Activated T-helper 1 cell treated with anti-CD3 and anti-CD28 coated beads, Interleukin-12 subunit alpha, Interleukin-12 subunit beta, Interleukin-2, Interleukin-4 antibody, amounts not matched to agents 30 ng/mL and 10 ng/mL and 1 ng/mL, durations not matched to agents 14 hours and 24 hours and 36 hours (primary cell): ENCODE measurements at places on chromosomes 1 and 21.
A peak's percentile ranks its signal among the peaks of the same experiment; 100 is the strongest.

GRCh38 chr1:204498981-204499380, 4.4 kb upstream of the PIK3C2B start:
- DNase-seq = no peak

- DNase-seq = no peak
These were observed 182.2 kb upstream of the DUSP10 start for GRCh38 chr1:221923929-221924598.

DNA sequence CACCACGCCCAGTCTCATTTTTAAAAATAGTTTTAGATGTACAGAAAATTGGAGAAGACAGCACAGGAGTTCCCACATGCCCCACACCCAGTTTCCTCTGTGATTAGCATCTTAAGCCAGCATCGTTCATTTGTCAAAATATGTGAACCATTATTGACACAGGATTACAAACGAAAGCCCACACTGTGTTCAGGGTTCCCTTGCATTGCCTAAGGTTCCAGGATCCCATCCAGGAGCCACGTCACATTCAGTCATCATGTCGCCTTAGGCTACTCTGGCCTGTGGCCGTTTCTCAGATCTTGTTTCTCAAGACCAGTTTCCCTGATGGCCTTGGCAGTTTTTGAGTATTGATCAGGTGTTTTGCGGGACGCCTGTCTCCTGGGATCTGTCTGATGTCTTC, 34.7 kb upstream of the TNFRSF1B start:
- DNase-seq = no peak

DNA sequence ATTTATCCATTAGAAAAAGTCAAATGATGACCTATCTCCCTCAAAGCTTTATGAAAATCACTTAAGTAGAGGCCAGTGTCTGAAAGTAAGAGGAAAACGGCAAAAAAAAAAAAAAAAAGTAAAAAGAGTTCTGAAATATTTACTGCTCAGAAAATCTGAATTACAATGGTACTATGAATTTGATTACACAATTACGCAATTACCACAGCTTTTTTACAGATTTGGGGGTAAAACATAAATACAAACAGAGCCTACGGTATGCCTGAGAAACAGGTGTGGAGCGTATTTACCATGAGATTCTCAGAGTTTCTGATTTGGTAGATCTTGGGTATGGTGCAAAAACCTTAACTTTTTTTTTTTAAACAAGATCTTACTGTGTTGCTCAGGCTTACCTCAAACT, 15.9 kb upstream of the FBXO28 start:
- no peak for DNase-seq

DNA sequence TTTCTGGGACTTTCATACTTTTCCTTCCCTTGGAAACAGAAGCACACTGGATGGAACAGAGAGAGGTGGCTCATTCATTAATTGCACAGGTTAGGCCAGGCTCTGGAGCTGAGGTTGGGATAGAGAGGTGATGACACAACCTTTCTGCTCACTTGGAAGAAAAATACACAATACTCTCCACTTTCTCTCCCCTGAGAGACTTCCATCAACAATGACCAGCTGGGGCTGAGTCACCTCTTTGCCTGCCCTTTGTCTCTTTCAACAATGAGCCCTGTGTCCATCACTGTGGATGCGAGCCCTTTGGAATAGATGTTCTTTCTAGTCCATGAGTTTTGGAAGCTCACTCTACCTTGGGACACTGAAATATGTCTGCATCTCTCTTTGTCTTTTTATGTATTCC, 43.1 kb downstream of the ATP2B4 start:
- DNase-seq = no peak

DNA sequence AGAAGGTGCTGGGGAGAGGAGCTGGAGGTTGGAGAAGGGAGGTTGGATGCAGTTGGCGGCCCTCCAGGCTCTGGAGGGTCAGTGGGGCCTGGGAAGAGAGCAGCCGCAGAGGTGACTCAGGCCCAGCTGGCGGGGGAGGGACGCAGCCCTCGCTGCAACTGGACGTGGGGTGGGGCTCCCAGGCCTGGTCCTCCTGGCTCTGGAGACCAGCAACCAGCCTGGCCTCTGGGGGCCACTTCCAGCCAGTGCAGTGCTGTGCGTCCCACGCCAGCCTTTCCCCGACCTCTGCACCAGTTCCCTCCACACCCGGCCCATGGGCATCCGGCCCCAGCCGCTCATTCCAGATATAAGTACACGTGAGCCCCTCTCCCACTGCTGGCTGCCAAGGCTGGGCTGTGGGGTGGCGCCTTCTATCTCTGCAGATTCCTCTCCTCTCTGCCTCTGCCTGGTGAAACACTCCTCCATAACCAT, 38.0 kb upstream of the COL18A1 start:
- no peak for DNase-seq

GRCh38 chr21:36461918-36462486, 17.9 kb downstream of the CLDN14 start:
- no peak for DNase-seq

GRCh38 chr1:237736372-237737029, 154.2 kb downstream of the ZP4 start:
- no peak for DNase-seq

DNA sequence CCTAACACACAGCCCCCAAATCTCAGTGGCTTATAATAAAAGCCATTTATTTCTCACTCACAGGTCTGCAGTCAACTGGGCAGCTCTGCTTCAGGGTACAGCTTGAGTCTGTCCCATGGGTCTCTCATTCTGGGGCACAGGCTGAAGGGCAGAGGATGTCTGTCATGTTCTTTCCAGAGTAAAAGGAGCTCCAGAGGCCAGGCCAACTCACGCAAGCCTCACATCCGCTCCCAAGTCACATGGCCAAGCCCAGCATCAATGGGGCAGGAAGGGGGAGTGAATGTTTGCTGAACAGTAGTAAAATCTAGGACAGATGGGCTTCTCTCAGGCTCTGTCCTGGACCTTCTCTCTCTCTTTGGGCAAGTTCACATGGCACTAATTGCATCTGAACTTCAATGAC, 7.1 kb upstream of the SSBP3 start:
- DNase-seq = peak; percentile 26

- no peak for DNase-seq
These were observed 253.5 kb upstream of the ADAMTS5 start for GRCh38 chr21:27220416-27220815.

DNA sequence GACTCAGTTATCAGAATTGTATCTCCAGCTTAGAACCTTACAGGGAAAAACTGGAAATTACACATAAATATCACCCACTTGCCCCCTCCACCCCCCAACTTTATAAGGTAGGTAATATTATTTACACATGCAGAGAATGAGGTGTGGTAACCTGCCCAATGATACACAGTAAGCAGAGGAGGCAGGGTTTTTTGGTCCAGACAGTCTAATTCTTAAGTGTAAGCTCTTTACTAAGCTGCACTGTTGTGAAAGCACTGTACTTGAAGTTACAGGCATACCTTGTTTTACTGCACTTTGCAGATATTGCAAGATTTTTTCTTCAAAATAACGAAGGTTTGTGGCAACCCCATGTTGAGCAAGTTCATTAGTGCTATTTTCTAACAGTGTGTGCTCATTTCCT, 24.8 kb upstream of the MYOCOS start:
- no peak for DNase-seq

DNA sequence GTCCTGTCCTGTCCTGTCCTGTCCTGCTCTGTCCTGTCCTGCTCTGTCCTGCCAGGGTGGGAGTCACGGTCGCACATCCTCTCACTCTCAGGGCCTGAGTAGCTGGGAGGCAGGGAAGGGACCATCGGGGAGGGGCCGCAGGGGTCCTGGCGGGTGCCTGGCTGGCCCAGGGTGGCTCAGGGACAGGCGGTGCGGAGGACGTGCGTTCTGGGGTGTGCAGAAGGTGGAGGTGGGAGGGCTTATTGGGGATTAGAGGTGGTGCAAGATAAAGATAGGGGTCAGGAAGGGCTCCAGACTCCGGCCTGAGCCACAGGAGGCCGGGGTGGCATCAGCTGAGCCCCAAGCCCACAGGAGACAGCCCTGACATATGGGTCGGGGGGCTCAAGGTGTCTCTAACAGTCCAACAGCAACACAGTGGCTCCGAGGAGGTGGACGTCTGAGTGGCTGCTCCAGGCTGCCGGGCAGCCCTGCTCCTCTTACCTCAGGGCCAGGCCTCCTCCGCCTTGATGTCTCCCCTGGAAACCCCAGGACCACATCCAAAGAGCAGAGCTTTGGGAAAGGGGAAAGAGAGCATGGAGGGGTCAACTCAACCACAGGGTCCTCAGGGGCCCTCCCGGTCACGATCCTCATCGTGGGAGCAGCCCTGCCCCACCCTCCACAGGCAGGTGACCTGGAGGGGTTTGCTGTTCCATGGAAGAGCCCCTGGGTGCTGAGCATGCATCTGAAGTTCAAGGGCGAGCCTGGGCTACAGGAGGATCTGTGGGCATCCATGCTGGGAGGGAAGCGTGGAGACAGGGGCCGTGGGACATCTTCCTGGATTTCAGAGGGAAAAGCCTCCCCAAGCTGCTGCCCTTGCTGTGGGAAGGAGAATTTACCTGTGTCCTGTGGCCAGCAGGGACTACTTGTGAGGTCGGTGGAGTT, 39.6 kb upstream of the ADARB1 start:
- no peak for DNase-seq

DNA sequence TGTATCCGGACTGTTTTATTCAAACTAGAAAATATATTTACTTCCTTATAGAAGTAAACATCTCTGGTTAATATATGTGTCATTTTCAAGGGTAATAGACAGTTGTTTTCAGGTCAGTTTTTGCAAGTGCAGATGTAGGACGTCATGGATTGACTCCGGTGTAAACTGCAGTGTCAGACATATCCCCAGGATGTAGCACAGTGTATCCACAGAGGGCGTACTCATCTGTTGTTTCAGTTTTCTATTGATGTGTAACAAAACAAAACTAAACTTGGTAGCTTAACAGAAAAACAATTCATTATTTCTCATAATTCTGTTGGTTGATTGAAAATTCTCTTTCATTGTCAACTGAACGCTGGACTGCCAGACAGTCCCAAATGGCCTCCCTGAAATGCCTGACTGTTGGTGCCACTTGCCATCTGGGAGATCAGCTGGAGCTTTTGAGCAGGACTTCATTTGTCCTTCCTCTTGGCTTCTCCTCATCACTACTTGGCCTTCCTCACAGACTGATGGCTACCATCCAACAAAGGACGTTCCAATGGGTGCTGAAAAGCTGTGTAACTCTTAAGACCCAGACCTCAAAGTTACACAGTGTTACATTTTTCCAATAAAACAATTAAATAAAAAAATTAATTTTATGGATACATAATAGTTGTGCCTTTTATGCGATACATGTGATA, 181.6 kb downstream of the NCAM2 start:
- no peak for DNase-seq

GRCh38 chr21:42350318-42350910, 380 bp downstream of the TFF2 start:
- DNase-seq = no peak
